ENCODE measurements at places on chromosomes 6 and 20.

- DNase-seq, result no peak
Measured at GRCh38 chr6:106729841-106730240, 100.5 kb downstream of the QRSL1 start.

DNA sequence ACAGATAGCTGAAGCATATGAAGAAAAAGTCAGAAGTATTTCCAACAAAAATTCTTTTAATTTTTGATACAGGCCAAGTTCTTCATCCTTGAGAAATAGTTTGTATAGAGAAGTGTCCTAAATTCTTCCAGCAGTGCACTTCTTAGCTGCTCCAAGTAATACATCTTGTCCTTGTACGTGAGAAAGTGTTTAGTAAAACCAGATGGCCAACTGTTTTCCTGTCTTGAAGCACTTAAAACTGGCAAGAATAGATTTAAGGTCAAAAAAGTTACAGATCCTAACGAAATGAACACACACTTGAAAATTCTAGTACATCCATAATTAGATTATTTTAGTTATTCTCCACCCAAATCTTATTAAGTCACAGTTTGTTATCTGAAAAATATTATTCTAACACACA lies 52.2 kb upstream of the HSF2 start:
- no peak for DNase-seq

- DNase-seq, result no peak
Measured at GRCh38 chr6:46323312-46323965, 152.7 kb upstream of the ENPP5 start.

DNA sequence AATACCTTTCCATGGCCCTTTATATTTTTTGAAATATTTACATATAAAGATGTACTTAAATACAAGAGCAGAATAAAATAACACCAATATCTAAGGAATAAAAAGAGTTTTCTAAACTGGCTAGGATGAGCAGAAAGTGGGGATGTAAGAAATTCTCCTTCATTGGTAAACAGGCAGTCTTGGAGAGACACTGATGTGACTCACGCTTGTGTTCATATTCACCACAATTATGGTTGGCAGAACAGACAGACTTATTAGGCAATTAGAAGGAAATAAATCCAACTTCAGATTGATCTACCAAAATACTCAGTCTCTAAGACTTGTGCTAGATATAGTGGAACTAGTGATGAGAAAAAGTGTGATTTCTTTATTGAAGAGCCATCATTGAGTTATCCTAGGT lies 463.7 kb downstream of the CDC5L start:
- DNase-seq, result no peak

GRCh38 chr6:159908979-159909378 lies 18.2 kb downstream of the MAS1 start:
- no peak for DNase-seq

GRCh38 chr6:111842271-111842822 lies 30.9 kb downstream of the FYN start:
- no peak for DNase-seq

- no peak for DNase-seq
Measured at GRCh38 chr6:63509652-63510352, 62.5 kb upstream of the LOC128125822 start.

- DNase-seq, result no peak
Measured at GRCh38 chr20:50142812-50143211, 10.7 kb downstream of the PEDS1 start.

DNA sequence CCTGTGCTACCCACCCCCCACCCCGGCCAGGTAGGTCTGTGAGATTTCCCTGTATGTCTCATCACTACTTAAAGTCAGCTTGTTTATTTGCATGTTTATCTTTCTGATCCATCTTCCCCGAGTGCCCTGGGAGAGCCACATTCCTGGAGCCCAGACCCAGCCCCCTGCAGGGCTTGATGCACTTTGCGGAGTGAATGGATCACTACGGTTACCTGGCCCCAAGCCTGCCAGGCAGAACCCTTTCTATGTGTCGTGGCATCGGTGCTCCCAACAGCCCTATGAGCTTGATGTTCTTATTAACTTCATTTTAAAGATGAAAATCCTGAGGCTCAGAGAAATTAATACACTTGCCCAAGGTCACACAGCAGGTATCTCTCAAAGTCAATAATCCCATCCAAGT lies 13.6 kb upstream of the SLCO4A1 start:
- DNase-seq, result no peak

GRCh38 chr6:70520575-70520974 lies 46.2 kb upstream of the SDHAF4 start:
- no peak for DNase-seq

GRCh38 chr6:20438462-20439070 lies 36.9 kb downstream of the E2F3 start:
- no peak for DNase-seq

DNA sequence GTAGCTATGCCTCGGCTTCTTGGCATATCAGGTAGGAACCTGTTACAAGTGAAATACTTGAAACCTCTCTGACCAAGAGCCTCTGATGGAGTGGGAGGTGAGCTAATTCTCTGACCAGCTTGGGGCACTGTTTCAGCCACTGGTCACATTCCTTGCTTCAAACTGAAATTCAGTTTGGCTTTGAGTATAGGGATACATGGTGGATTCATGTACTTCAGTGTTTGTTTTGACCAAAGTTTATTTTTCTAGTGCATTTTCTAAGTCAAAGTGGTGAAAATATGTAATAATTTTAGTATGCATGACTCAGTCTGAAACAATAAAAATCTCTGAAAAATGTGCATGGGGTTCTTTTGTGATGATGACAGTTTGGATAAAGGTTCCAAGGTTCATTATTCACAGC lies 18.6 kb downstream of the TTPAL start:
- no peak for DNase-seq

GRCh38 chr6:118502169-118502568 lies 45.9 kb upstream of the PLN start:
- no peak for DNase-seq

All from stimulated activated CD8-positive, alpha-beta memory T cell treated with anti-CD3 and anti-CD28 coated beads, Interleukin-7, amount 100 ng/mL, for 1 hour (primary cell).